ENCODE measurements at places on chromosomes 7 and 10.

DNA sequence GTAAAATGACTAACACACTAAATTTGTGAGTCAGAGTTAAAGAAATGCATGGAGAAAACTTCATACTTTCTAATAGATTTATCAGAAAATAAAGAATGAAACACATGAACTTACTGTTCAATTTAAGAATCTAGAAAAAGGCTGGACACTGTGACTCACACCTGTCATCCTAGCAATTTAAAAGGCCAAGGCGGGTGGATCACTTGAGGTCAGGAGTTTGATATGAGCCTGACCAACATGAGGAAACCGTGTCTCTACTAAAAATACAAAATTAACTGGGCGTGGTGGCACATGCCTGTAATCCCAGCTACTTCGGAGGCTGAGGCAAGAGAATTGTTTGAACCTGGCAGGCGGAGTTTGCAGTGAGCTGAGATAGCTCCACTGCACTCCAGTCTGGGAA is 1106.2 kb upstream of the LRRN3 start:
- DNase-seq = peak; percentile 47

DNA sequence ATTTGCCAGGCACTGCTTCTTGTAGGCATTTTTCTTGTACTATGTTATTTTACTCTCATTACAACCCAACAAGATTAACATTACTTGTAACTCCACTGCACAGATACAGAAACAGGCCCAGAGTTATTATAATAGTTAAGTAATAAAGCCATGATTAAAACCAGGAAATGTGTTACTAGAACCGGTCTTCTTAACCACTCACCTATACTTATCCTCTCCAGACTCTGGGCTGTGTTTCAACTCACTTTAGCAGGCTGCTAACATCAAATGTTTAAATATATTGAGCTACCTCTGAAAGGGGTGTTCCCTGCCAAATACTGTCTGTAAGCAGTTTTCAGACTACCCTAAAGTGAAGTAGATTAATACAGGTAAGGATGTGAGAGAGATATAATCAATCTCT is 1227.8 kb downstream of the SORCS3 start:
- no peak for DNase-seq

GRCh38 chr10:51227897-51228713 is 153.8 kb downstream of the PRKG1 start:
- no peak for DNase-seq

GRCh38 chr10:12684784-12685183 is 316.7 kb downstream of the CCDC3 start:
- DNase-seq = no peak

DNA sequence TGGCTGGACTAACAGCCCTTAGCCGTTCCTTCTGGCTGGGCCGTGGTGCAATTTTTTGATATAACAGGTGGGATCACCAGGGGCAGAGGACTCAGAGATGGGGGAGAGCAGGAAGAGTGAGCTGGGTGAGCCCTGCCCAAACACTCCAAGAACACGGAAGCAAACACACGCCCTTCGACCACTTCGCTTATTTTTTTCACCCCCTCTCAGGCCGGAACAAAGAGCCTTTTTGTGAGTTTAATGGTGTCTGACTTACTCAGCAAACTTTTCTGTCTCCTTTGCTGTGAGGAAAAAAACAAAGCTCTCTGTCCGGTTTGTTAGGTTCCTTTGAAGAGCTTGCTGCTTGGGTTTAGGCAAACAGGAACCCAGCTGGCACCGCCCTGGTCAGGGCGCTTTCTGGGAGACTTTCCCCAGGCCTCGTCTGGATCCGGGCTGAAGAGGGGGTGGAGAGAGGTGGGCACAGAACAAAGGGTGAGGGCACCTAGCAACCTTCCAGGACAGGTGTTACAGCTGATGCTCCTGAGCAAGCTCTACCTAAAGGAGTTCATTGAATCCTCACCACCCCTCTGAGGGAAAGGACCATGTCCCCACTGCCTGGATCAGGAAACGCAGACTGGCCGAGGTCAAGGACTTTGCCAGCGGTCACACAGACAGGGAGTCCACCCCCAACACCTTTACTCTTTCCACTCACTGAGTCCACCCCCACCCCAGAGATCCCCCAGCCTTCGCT is 23.3 kb downstream of the CALML3 start:
- DNase-seq = peak; percentile 56

- no peak for DNase-seq
Observed at GRCh38 chr10:3792710-3793219, 7.8 kb upstream of the KLF6 start.

DNA sequence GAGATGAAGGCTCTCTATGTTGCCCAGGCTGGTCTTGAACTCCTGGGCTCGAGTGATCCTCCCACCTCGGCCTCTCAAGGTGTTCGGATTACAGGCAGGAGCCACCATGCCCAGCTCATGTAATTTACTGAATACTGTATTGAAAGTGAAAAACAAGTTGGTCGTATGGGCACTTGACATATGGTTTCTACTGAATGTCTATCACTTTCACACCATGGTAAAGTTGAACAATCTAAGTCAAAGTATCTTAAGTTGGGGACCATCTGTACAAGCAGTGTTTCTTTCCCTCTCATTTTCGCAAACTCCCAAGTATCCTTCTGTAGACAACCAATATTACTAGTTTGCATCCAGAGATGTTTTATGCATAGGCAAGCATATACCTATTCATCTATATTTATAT is 116.6 kb downstream of the TMEM178B start:
- no peak for DNase-seq

DNA sequence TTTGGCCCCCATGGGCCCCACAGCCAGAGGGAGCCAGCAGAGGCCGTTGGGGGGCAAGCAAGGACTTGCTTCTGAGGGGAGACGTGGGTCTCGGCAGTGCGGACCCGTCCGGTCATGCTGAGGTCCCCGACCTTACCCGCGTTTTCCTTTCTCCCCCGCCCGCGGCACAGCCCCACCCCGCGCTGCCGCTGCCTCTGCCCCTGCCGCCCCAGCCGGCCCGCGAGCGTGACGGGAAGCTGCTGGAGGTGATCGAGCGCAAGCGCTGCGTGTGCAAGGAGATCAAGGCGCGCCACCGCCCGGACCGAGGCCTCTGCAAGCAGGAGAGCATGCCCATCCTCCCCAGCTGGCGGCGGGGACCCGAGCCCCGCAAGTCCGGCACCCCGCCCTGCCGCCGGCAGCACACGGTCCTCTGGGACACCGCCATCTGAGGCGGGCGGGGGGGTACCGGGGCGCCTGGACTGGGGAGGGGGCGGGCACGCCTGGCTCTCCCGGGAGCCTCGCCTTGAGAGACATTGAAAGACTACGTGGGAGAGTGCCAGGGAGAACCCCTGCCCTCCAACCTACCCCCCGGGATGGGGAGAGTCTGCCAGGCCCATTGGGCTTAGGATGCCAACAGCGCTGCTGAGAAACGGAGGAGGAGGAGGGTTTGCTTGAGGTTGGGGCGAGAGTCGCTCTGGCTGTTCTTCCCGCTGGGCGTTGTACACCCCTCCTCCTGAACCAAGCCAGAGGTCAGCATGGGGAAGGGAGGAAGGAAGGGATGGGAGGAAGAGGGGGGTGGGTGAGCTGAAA is 9.9 kb downstream of the NYAP1 start:
- no peak for DNase-seq

- DNase-seq = no peak
Observed at GRCh38 chr7:55140941-55141278, 122.1 kb downstream of the EGFR start.

GRCh38 chr10:12419262-12419847 is 70.0 kb downstream of the CAMK1D start:
- DNase-seq = peak; percentile 88

Measured in ELR (cell line).